ENCODE measurements at places on chromosomes 2 and 18.

- DNase-seq = no peak
These were observed 20.7 kb downstream of the SP140 start for GRCh38 chr2:230246206-230246605.

GRCh38 chr2:101440127-101440738 lies 34.7 kb downstream of the RFX8 start:
- DNase-seq = no peak

DNA sequence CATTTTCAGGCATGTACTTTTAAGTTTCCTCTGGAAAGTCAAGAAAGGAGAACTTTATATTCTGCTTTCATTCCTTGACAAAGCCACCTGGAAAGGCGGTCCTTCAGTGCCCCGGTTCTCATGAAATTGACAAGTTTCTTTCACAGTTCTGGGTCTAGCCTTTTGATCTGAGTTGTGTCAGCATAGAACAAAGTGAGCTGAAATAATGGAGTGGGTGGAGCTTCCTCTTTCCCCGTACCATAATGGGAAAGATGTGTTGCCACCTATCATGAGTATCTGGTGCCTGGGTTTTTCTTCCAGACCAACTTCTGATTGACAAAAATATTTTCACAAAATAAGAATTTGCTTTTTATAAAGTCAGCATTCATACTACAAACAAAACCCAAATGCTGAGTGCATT lies 49.3 kb downstream of the PTRHD1 start:
- DNase-seq = no peak

DNA sequence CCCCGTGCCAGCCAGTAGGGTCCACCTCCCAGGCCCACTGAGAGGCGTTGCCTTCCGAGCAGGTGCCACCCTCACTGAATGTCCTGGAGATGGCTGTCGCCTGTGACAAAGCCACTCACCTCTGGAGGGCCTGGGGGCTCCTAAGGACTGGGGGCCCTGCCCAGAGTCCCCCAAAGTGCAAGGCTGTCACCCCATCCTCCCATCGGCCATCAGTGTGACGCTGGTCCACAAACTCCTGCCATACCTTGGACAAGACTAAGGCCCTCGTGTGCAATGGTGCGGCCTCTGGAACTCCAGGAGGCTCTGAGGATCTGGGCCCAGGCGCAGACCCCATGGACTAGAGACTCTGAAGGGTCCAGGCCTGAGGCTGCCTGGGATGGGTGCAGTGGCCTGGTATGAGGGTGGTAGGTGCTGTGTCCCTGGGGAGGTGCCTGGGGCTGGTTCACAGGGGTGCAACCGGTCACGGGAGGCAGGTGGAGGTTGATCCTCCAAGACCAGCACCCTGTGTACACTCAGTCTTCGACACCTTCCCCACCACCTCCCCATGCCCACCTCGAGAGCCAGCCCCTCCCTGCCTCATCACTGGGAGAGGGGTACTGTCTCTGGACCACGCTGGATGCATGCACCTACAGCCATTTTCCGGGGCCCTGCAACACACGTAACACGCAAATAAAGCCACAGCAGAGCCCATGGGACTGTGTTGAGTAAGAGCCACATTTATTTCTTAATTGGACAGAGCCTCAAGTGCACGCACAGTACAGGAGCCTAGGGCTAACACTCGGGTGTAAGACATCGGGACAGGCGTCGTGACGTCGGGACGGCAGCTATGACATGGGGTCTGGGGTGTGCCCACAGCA lies 21.6 kb downstream of the AQP12A start:
- DNase-seq = no peak

GRCh38 chr2:143796051-143796450 lies 666.8 kb downstream of the ARHGAP15 start:
- DNase-seq = no peak

GRCh38 chr18:62713651-62714247 lies 1.6 kb upstream of the PHLPP1 start:
- no peak for DNase-seq

DNA sequence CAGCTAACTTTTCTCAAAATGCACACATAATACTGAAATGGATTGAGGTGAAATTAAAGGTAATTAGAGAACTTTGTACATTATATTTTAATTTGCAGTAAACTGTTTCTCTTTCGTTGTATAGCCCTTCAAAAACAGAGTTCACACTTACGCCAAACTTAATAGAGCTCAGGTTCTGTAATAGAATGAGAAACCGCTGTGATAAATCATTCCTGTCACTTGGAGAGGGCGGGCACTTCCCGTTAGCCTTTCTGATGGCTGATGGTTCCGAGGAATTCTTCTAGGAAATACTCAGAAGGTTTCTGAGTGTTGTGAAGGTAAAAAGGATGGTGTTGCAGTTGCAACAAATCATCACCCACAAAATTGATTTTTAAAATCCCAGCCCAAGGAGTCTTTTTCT lies 155.8 kb upstream of the ALKAL2 start:
- DNase-seq = no peak

DNA sequence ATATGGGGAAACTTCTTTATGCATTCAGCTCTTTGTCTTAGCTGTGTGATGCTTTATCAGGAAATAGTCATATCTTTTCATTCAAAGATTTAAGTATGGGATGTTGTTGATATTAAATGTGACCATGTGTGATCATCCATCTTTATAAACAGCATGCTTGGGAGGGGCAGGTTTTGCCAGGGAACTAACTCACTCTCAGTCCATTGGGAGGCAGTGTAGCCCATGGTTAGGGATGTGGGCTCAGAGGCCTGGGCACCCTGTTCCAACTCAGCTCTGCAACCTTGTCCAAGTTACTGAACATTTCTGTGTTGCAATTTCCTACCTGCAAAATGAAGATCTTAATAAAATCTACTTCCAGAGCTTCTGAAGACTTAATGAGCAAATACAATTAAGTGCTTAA lies 92.0 kb upstream of the BCL2L11 start:
- DNase-seq = no peak

DNA sequence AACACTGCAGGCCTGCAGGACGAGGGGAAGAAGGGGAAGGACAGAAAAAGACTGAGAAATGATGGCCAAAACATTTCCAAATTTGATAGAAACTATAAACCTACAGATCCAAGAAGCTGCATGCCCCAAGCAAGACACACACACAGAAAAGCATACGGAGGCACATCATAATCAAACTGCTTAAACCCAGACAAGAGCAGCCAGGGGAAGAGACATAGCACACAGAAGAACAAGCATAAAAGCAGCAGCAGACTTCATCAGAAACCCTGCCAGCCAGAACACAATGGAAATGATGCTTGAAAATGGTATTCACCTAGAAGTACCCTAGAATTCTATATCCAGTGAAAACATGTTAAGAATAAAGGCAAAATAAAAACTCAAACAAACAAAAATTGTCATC lies 57.2 kb upstream of the RNU4ATAC start:
- DNase-seq = no peak

Data from stimulated activated CD4-positive, alpha-beta T cell treated with anti-CD3 and anti-CD28 coated beads, Interleukin-2, amount 100 ng/mL, for 4 hours (primary cell).